ENCODE measurements at places on chromosomes 1 and 21. TPM values are rescaled to one million over a fixed set of nuclear protein-coding genes. Genes with fewer than 3 reads are reported as not detected.

GRCh38 chr1:39609618-39610331 is 29.7 kb downstream of the HEYL start:
- H3K36me3 ChIP-seq, result no peaks in the 10 kb centered on the region
- H3K27me3 ChIP-seq, result no peaks in the 10 kb centered on the region
- H3K4me3 ChIP-seq, result no peak overlapping the region
- no peak overlapping the region for H3K27ac ChIP-seq
- DNase-seq, result peak; percentile 72

GRCh38 chr1:212233321-212233720 is 51.9 kb upstream of the PPP2R5A start:
- no peak overlapping the region for H3K27ac ChIP-seq
- no peak overlapping the region for H3K4me3 ChIP-seq
- DNase-seq, result no peak
- H3K4me1 ChIP-seq, result peaks cover 8% of the 10 kb centered on the region

DNA sequence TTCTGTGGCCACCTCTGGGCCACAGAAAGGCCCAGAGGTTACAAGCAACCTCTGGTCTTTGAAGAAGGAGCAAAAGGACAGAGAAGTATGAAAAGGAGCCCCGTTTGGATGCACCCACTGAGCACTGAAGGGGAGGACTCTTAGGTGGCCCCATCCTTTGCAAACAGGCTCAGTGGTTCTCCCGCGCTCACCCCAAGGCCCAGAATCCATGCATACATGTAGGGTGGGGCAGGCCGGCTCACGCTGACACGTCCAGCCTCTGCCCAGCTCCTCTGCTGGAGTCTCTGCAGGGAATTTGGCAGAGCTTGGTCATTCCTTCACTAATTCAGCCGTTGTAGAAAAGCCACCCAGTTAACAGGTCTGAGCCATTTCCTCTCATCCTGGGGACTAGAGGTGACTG is 61.3 kb upstream of the AJAP1 start:
- no peaks in the 10 kb centered on the region for H3K36me3 ChIP-seq
- H3K4me3 ChIP-seq, result no peak overlapping the region
- no peak for DNase-seq
- H3K27ac ChIP-seq, result no peak overlapping the region
- no peaks in the 10 kb centered on the region for H3K4me1 ChIP-seq

- no peak overlapping the region for H3K4me3 ChIP-seq
- no peak overlapping the region for H3K27ac ChIP-seq
- no peaks in the 10 kb centered on the region for H3K36me3 ChIP-seq
- peaks cover 13% of the 10 kb centered on the region for H3K4me1 ChIP-seq
- DNase-seq, result no peak
- H3K27me3 ChIP-seq, result no peaks in the 10 kb centered on the region
Observed at GRCh38 chr1:17533201-17533600, 6.3 kb upstream of the ARHGEF10L start.

DNA sequence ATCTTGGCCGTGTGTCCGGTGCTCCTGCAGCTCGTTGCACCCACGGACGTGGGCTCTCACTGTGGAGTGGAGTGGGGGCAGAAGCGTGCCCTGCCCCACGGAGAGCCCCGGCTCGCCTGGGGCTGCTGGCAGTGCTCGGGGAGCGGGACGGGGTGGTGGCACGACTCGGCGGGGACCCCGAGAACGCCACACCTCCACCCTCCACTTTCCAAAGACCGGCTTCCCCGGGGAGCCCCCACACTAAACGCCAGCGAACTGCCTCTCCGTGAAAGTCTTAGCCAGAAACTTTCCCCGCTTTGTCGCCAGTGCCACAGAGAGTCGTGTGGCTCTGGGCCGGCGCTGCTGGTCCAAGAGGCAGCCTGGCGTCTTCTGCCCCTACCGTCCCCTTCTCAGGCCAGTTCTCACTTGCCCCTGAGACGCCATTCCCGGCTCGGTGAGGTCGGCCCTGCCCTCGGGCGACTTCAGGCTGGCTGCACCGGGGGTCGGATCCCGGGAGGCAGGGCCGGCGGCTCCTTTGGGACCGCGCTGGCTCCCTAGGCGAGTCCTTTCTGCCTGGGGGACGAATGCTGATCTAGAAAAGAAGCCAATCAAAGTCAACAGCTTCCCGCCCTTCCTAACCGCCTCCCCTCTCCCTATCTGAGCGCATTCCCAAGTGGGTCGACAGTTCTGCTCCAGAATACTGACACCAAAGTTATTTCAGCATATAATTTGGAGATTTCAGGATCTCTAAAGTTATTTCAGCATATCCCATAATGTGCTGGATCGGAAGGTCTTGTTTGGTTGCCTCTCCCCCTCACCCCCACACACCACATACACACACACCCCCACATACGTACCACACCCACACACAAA is 2.6 kb upstream of the SAMD13 start:
- no peaks in the 10 kb centered on the region for H3K27me3 ChIP-seq
- DNase-seq, result peak; percentile 67
- peak overlapping the region; percentile 90 for H3K27ac ChIP-seq
- H3K4me3 ChIP-seq, result peak overlapping the region; percentile 72
- H3K4me1 ChIP-seq, result no peaks in the 10 kb centered on the region

- H3K27ac ChIP-seq, result no peak overlapping the region
- no peak overlapping the region for H3K4me3 ChIP-seq
- no peak for DNase-seq
- H3K4me1 ChIP-seq, result no peaks in the 10 kb centered on the region
Observed at GRCh38 chr1:50893466-50893865, 66.6 kb downstream of the FAF1 start.

- peaks cover 12% of the 10 kb centered on the region for H3K27me3 ChIP-seq
- H3K4me3 ChIP-seq, result no peak overlapping the region
- DNase-seq, result no peak
- no peaks in the 10 kb centered on the region for H3K36me3 ChIP-seq
Observed at GRCh38 chr1:2322065-2322571, 69.2 kb downstream of the MORN1 start.

GRCh38 chr1:230427094-230427876 is 1.2 kb upstream of the PGBD5 start:
- peaks cover 12% of the 10 kb centered on the region for H3K27me3 ChIP-seq
- no peak overlapping the region for H3K27ac ChIP-seq
- peaks cover 4% of the 10 kb centered on the region for H3K4me1 ChIP-seq
- H3K36me3 ChIP-seq, result no peaks in the 10 kb centered on the region
- no peak for DNase-seq

- no peak overlapping the region for H3K4me3 ChIP-seq
- no peaks in the 10 kb centered on the region for H3K36me3 ChIP-seq
- no peaks in the 10 kb centered on the region for H3K27me3 ChIP-seq
- peak; percentile 18 for DNase-seq
- no peaks in the 10 kb centered on the region for H3K4me1 ChIP-seq
Observed at GRCh38 chr21:22791986-22792560, 1793.9 kb downstream of the NCAM2 start.

GRCh38 chr1:221188458-221188857 is 309.2 kb downstream of the HLX start:
- H3K27me3 ChIP-seq, result no peaks in the 10 kb centered on the region
- no peak for DNase-seq
- H3K36me3 ChIP-seq, result no peaks in the 10 kb centered on the region
- no peak overlapping the region for H3K4me3 ChIP-seq

- no peaks in the 10 kb centered on the region for H3K4me1 ChIP-seq
- H3K27ac ChIP-seq, result no peak overlapping the region
- no peaks in the 10 kb centered on the region for H3K36me3 ChIP-seq
- DNase-seq, result no peak
- H3K27me3 ChIP-seq, result no peaks in the 10 kb centered on the region
Observed at GRCh38 chr1:205332015-205332791, 10.7 kb upstream of the NUAK2 start.

- no peak overlapping the region for H3K27ac ChIP-seq
- no peaks in the 10 kb centered on the region for H3K36me3 ChIP-seq
- H3K27me3 ChIP-seq, result no peaks in the 10 kb centered on the region
- H3K4me1 ChIP-seq, result no peaks in the 10 kb centered on the region
Observed at GRCh38 chr1:154465621-154466195, 36.3 kb upstream of the TDRD10 start.

DNA sequence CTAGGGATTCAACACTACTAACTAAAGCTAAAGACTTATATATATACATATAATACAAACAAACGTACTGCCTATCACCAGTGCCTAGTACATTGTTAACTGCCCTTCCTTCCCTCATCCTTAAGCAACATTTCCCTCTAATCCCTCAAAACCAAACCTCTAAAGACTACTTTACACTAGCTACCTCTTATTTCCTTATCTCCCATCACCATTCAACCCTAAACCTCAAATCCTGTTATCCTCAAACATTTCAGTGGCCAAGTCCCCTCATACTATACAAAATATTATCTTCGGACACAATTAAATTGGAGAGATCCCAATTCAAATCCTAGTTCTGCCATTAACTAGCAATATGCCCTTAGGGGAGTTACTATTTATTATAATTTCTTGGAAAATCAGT is 3.7 kb downstream of the SCAF4 start:
- H3K27ac ChIP-seq, result no peak overlapping the region
- H3K36me3 ChIP-seq, result no peaks in the 10 kb centered on the region
- peaks cover 31% of the 10 kb centered on the region for H3K4me1 ChIP-seq
- H3K27me3 ChIP-seq, result no peaks in the 10 kb centered on the region

- no peaks in the 10 kb centered on the region for H3K4me1 ChIP-seq
- H3K36me3 ChIP-seq, result no peaks in the 10 kb centered on the region
- no peak overlapping the region for H3K27ac ChIP-seq
- no peak for DNase-seq
- no peak overlapping the region for H3K4me3 ChIP-seq
- H3K27me3 ChIP-seq, result no peaks in the 10 kb centered on the region
Observed at GRCh38 chr1:239617731-239618130, 231.4 kb downstream of the CHRM3 start.

GRCh38 chr1:22127731-22128130 is 15.2 kb downstream of the WNT4 start:
- no peak overlapping the region for H3K27ac ChIP-seq
- no peaks in the 10 kb centered on the region for H3K36me3 ChIP-seq
- no peak overlapping the region for H3K4me3 ChIP-seq
- H3K4me1 ChIP-seq, result no peaks in the 10 kb centered on the region

GRCh38 chr1:31712630-31713029 is 8.8 kb upstream of the COL16A1 start:
- H3K36me3 ChIP-seq, result no peaks in the 10 kb centered on the region
- peak overlapping the region; percentile 10 for H3K27ac ChIP-seq
- no peak overlapping the region for H3K4me3 ChIP-seq
- peak; percentile 73 for DNase-seq
- H3K4me1 ChIP-seq, result peaks cover 11% of the 10 kb centered on the region
- no peaks in the 10 kb centered on the region for H3K27me3 ChIP-seq

GRCh38 chr21:27564684-27565301 is 597.9 kb upstream of the ADAMTS5 start:
- no peaks in the 10 kb centered on the region for H3K4me1 ChIP-seq
- no peaks in the 10 kb centered on the region for H3K36me3 ChIP-seq
- H3K4me3 ChIP-seq, result no peak overlapping the region
- H3K27ac ChIP-seq, result no peak overlapping the region
- no peaks in the 10 kb centered on the region for H3K27me3 ChIP-seq

- no peak overlapping the region for H3K4me3 ChIP-seq
- no peaks in the 10 kb centered on the region for H3K27me3 ChIP-seq
- no peak overlapping the region for H3K27ac ChIP-seq
- no peaks in the 10 kb centered on the region for H3K36me3 ChIP-seq
Observed at GRCh38 chr1:167678422-167678821, 43.4 kb upstream of the MPZL1 start.

- peak overlapping the region; percentile 61 for H3K27ac ChIP-seq
- peak; percentile 61 for DNase-seq
- no peaks in the 10 kb centered on the region for H3K27me3 ChIP-seq
- no peaks in the 10 kb centered on the region for H3K36me3 ChIP-seq
- H3K4me3 ChIP-seq, result peak overlapping the region; percentile 66
Observed at GRCh38 chr1:46246548-46247435, 771 bp upstream of the RAD54L start.

DNA sequence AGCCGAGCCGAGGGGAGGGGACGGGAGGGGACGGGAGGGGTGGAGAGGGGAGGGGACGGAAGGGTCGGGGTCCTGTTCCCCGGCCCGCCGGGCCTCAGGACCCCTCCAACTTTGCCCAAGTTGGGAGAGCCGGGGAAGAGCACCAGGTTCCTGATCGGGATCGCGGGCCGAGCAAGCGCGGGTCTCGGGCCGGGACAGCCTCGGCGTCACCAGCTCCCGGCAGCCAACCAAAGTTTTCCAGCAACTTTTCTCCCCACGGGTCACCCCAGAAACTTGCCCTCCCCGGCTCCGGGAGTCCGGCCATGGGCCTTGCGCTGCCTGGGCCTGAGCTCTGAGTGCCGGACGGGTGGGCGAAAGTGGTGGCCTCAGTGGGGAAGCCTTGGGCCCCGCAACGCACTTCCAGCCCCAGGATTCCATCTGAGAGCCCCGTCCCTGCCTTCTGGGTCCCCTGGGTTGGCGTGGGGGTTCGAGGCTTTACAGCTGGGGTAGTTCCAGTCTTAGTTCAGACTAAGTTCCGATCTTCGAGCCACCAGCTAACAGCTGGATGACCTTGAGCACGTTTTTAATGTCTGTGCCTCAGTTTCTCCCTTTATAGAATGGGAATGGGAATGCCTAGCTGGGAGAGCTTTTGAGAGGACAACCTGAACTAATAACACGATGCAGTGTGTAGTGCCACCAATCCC is 458 bp downstream of the ZC3H12A start:
- no peak for DNase-seq
- H3K27me3 ChIP-seq, result no peaks in the 10 kb centered on the region
- H3K4me1 ChIP-seq, result peaks cover 19% of the 10 kb centered on the region
- H3K27ac ChIP-seq, result peak overlapping the region; percentile 94
- peak overlapping the region; percentile 92 for H3K4me3 ChIP-seq

DNA sequence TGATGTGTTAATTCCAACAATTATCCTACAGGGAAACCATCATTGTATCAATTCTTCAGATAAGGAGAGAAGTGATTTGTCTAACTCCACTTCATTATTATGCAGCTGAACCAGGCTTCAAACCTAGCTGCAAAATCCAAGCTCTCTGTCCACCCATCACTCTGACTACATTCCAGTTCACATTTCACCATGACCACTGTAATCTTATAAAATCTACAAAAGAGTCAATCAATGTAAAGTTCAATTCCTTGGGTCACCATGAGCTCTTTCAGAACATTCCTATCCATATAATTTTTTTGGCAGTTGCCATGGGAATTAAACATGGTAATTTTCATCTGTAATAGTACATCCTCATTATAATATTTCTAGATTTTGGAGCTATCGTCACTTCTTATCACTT is 100.9 kb downstream of the PLPPR5 start:
- no peaks in the 10 kb centered on the region for H3K36me3 ChIP-seq
- H3K27ac ChIP-seq, result no peak overlapping the region
- no peak overlapping the region for H3K4me3 ChIP-seq
- no peaks in the 10 kb centered on the region for H3K27me3 ChIP-seq
- no peak for DNase-seq

- DNase-seq, result peak; percentile 77
- peaks cover 11% of the 10 kb centered on the region for H3K4me1 ChIP-seq
- H3K36me3 ChIP-seq, result no peaks in the 10 kb centered on the region
- no peaks in the 10 kb centered on the region for H3K27me3 ChIP-seq
- H3K27ac ChIP-seq, result peak overlapping the region; percentile 64
Observed at GRCh38 chr1:232904131-232904530, 46.3 kb upstream of the NTPCR start.

Gene CELA3B
- total RNA-seq, result 16.7 TPM

Gene VHLL
- not detected for total RNA-seq

Gene FAM177B
- total RNA-seq, result 8.5 TPM

Gene FBXO2
- 1.2 TPM for total RNA-seq

Gene ADAMTS5
- total RNA-seq, result 0.96 TPM
